ENCODE measurements at places on chromosomes 2 and 18. TPM values are rescaled to one million over a fixed set of nuclear protein-coding genes. Genes with fewer than 3 reads are reported as not detected.
A peak's percentile ranks its signal among the peaks of the same experiment; 100 is the strongest.

- DNase-seq, result no peak
- H3K4me1 ChIP-seq, result no peaks in the 10 kb centered on the region
- no peak overlapping the region for H3K27ac ChIP-seq
- no peak overlapping the region for H3K4me3 ChIP-seq
Observed at GRCh38 chr2:197256021-197256420, 54.6 kb downstream of the ANKRD44 start.

GRCh38 chr2:216713691-216714336, 18.5 kb upstream of the IGFBP5 start:
- H3K4me3 ChIP-seq, result no peak overlapping the region
- peak; percentile 62 for DNase-seq
- H3K27me3 ChIP-seq, result no peaks in the 10 kb centered on the region
- H3K4me1 ChIP-seq, result no peaks in the 10 kb centered on the region
- H3K36me3 ChIP-seq, result no peaks in the 10 kb centered on the region

- H3K36me3 ChIP-seq, result no peaks in the 10 kb centered on the region
- peaks cover 6% of the 10 kb centered on the region for H3K27me3 ChIP-seq
- H3K4me3 ChIP-seq, result peak overlapping the region; percentile 38
- peaks cover 8% of the 10 kb centered on the region for H3K4me1 ChIP-seq
- H3K27ac ChIP-seq, result peak overlapping the region; percentile 69
Observed at GRCh38 chr2:45010702-45011012, 1.4 kb upstream of the SIX2 start.

- H3K27me3 ChIP-seq, result no peaks in the 10 kb centered on the region
- no peak overlapping the region for H3K4me3 ChIP-seq
- DNase-seq, result no peak
- no peaks in the 10 kb centered on the region for H3K4me1 ChIP-seq
- H3K27ac ChIP-seq, result no peak overlapping the region
Observed at GRCh38 chr2:65845442-65846182, 413.2 kb upstream of the SPRED2 start.

GRCh38 chr2:168015274-168015953, 232.0 kb downstream of the STK39 start:
- H3K4me1 ChIP-seq, result no peaks in the 10 kb centered on the region
- no peaks in the 10 kb centered on the region for H3K27me3 ChIP-seq
- H3K36me3 ChIP-seq, result no peaks in the 10 kb centered on the region

- peaks cover 12% of the 10 kb centered on the region for H3K4me1 ChIP-seq
- H3K4me3 ChIP-seq, result no peak overlapping the region
- H3K27ac ChIP-seq, result no peak overlapping the region
- H3K27me3 ChIP-seq, result no peaks in the 10 kb centered on the region
- DNase-seq, result no peak
- H3K36me3 ChIP-seq, result no peaks in the 10 kb centered on the region
Observed at GRCh38 chr2:43214253-43214652, 12.2 kb downstream of the ZFP36L2 start.

DNA sequence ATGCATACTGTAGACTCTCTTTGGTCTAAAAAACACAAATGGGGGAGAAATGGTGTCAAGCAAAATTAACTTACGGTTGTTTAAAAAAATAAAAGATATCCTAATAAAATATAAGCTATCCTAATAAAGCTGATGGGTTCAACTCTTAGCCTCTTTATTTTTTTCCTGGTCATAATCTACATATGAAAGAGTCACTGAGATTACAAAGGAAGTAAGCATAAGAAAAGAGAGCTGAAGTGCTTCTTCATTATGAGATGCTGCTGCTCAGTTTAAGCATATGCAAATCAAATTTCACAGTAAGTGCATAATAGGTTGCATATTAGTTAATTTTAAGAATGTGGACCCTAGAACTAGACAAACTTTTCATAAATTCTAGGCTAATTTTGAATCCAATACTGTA, 59.9 kb upstream of the DNER start:
- H3K4me3 ChIP-seq, result no peak overlapping the region
- H3K36me3 ChIP-seq, result peaks cover 24% of the 10 kb centered on the region
- H3K27me3 ChIP-seq, result no peaks in the 10 kb centered on the region
- no peaks in the 10 kb centered on the region for H3K4me1 ChIP-seq
- DNase-seq, result no peak
- no peak overlapping the region for H3K27ac ChIP-seq

DNA sequence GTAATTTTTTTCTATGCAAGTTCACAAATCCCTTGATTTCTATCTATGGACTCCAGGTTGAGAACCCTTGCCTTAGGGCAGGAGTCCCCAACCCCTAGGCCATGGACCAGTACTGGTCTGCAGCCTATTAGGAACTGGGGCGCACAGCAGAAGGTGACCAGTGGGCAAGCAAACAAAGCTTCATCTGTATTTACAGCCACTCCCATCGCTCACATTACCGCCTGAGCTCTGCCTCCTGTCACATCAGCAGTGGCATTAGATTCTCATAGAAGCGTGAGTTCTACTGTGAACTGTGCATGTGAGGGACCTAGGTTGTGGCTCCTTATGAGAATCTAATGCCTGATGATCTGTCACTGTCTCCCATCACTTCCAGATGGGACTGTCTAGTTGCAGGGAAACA, 70.2 kb upstream of the SMAD2 start:
- H3K27ac ChIP-seq, result no peak overlapping the region
- DNase-seq, result no peak
- no peak overlapping the region for H3K4me3 ChIP-seq
- no peaks in the 10 kb centered on the region for H3K27me3 ChIP-seq

- no peaks in the 10 kb centered on the region for H3K27me3 ChIP-seq
- DNase-seq, result no peak
- no peaks in the 10 kb centered on the region for H3K4me1 ChIP-seq
Observed at GRCh38 chr2:6301426-6301825, 564.3 kb downstream of the CMPK2 start.

DNA sequence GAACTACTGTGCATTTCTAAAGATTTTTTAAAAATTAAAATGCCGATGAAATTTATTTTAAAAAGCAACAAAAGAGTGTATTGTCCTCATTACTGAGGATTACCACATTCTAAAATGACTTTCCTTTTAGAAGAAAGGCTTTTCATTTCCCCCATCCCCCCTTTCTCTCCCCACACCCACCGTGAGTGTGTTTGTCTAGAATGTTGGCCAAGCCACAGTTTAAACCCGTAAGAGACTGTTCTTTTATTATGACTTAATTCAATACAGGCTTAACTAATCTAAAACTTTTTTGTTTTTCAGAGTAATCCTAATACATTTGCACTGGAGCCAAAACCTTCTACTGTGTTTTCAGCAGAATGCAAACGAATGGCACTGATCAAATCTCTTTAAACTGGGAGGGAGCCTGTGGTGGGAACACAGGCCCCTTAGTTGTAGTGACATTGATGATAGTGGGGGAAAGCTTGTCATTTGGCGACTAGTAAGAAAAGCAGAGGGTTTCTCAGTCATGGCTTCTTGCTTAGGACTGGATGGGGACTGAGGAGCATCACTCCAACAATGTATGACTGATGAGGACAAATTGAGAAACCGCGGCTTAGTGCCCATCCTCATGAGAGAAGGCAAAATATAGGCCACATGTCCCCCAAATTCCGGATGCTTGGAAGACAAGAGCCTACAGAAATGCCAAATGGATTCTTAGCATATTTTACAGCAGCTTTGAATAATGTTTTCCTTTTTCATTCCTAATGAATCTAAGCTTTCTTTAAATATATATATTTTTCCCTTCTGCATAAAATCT, 154.0 kb upstream of the SMIM21 start:
- no peaks in the 10 kb centered on the region for H3K27me3 ChIP-seq
- no peak overlapping the region for H3K27ac ChIP-seq
- H3K4me3 ChIP-seq, result no peak overlapping the region
- no peaks in the 10 kb centered on the region for H3K4me1 ChIP-seq

- H3K36me3 ChIP-seq, result no peaks in the 10 kb centered on the region
- no peak for DNase-seq
- no peaks in the 10 kb centered on the region for H3K27me3 ChIP-seq
- no peak overlapping the region for H3K4me3 ChIP-seq
- no peaks in the 10 kb centered on the region for H3K4me1 ChIP-seq
- no peak overlapping the region for H3K27ac ChIP-seq
Observed at GRCh38 chr2:134395779-134396178, 141.9 kb downstream of the MGAT5 start.

- H3K4me1 ChIP-seq, result no peaks in the 10 kb centered on the region
- H3K27ac ChIP-seq, result no peak overlapping the region
- H3K27me3 ChIP-seq, result no peaks in the 10 kb centered on the region
- no peak overlapping the region for H3K4me3 ChIP-seq
- DNase-seq, result no peak
- no peaks in the 10 kb centered on the region for H3K36me3 ChIP-seq
Observed at GRCh38 chr2:42841344-42841743, 49.0 kb upstream of the HAAO start.

DNA sequence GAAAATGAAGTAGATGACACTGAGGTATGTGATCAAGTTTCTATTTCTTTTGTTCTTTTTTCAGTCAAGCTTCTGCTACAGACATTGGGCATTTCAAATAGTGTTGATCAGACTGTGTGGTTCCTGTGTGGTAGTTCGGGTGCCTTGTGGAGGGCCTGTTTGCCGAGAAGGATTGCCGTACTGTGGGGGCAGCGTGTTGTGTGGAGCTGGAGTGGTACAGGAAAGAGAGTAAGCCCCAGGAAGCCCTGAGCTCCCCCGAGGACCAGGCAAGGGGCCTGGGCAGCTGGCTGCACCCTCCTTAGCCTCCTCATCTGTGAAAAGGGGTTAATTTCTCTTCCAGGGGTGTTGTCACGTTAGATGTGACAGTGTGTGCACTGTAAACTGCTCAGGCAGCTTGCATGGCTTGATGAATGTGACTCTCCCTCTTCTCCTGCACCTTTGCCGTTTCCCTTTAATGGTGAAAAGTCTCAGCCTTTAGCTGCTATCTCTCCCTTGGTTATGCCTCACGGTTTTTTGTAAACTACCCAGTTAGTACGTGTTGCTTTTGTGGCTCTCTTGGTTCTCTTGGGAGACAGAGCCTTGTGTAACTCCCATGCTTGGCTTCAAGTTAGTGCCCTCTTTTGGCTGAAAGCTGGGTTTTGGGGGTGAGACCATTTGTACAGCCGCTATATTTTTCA, 19.5 kb downstream of the C2orf74 start:
- peaks cover 7% of the 10 kb centered on the region for H3K36me3 ChIP-seq
- H3K27me3 ChIP-seq, result no peaks in the 10 kb centered on the region
- H3K27ac ChIP-seq, result peak overlapping the region; percentile 64
- H3K4me1 ChIP-seq, result peaks cover 11% of the 10 kb centered on the region
- H3K4me3 ChIP-seq, result no peak overlapping the region
- DNase-seq, result no peak

- peak overlapping the region; percentile 100 for H3K27ac ChIP-seq
- peaks cover 5% of the 10 kb centered on the region for H3K4me1 ChIP-seq
- H3K4me3 ChIP-seq, result no peak overlapping the region
- H3K27me3 ChIP-seq, result no peaks in the 10 kb centered on the region
- H3K36me3 ChIP-seq, result no peaks in the 10 kb centered on the region
Observed at GRCh38 chr18:58884680-58885079, 20.0 kb downstream of the ZNF532 start.

DNA sequence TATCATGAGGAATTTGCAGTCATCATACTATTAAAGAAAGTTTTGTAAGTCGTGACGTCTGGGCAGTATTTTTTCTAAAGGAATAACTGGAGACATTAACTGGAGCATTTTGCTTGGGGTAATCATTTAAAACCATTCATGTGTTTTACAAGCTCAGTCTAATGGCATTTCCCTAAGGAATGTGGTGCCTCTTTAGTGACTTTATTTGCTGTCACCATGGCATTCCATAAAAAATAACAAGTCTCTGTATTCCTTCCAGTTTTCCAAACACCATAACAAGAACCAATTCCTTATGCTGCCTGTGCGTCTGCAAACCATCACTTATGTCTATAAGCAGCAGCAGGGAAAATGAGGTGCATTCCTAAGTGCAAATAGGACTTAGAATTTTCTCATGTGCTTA, 82.8 kb downstream of the EPB41L3 start:
- H3K4me1 ChIP-seq, result no peaks in the 10 kb centered on the region
- no peak for DNase-seq
- H3K4me3 ChIP-seq, result no peak overlapping the region
- H3K27me3 ChIP-seq, result no peaks in the 10 kb centered on the region

DNA sequence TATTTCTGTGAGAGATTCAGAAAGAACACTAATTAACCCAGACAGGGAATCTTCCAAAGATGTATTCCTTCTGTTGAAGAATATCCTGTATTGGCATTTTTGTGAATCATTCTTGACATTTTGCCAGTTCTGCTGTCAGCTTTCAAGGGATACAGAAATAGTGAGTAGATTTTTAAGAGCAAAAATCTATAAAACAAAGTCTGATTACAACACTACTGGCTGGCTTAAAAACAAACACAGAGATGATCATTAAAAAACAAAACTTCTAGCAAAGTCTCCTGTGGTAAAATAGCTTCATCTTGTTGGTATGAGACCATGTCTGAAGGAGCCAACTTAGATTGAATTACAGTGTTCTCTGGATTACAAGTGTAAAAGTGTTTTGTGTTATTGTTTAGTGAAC, 866.3 kb upstream of the KLHL29 start:
- H3K4me1 ChIP-seq, result no peaks in the 10 kb centered on the region
- no peaks in the 10 kb centered on the region for H3K36me3 ChIP-seq
- no peak overlapping the region for H3K4me3 ChIP-seq
- H3K27me3 ChIP-seq, result no peaks in the 10 kb centered on the region

- no peaks in the 10 kb centered on the region for H3K27me3 ChIP-seq
- no peaks in the 10 kb centered on the region for H3K4me1 ChIP-seq
- no peak overlapping the region for H3K4me3 ChIP-seq
- H3K36me3 ChIP-seq, result no peaks in the 10 kb centered on the region
- H3K27ac ChIP-seq, result no peak overlapping the region
Observed at GRCh38 chr2:196336715-196337114, 165.3 kb upstream of the STK17B start.

GRCh38 chr2:140442319-140442718, 1662.1 kb upstream of the NXPH2 start:
- no peak overlapping the region for H3K4me3 ChIP-seq
- H3K27ac ChIP-seq, result no peak overlapping the region
- DNase-seq, result no peak
- H3K4me1 ChIP-seq, result no peaks in the 10 kb centered on the region
- H3K36me3 ChIP-seq, result no peaks in the 10 kb centered on the region
- no peaks in the 10 kb centered on the region for H3K27me3 ChIP-seq

DNA sequence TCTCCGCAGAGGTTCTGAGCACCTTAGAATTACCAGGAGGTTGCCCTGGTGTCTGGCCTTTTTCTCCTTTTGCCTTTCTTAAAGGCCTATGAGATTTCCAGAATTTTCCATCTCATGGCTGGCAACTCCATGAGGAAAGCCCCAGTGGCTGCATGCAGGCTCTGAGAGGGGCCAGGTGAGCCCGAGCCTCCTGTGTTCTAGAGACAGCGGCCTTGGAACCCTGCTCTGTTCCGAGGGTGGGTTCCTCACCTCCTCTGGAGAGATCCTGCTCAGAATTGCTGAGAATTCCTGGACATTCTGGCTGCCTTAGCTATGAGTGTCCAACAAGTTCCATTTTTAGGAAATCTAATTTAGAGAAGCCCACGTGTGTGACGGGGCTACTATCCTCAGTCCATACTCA, 35.7 kb upstream of the HPCAL1 start:
- no peaks in the 10 kb centered on the region for H3K4me1 ChIP-seq
- no peaks in the 10 kb centered on the region for H3K27me3 ChIP-seq
- H3K36me3 ChIP-seq, result no peaks in the 10 kb centered on the region
- H3K27ac ChIP-seq, result no peak overlapping the region
- no peak overlapping the region for H3K4me3 ChIP-seq

Gene TDRD15
- total RNA-seq, result 1.9 TPM

Gene RFTN2
- 2.3 TPM for total RNA-seq

Gene PDE11A
- total RNA-seq, result 14.9 TPM

Gene GNLY
- total RNA-seq, result 0.68 TPM

Gene WDR35
- total RNA-seq, result 10.1 TPM

Gene CPO
- total RNA-seq, result not detected

Gene SP140
- total RNA-seq, result 0.51 TPM

Gene HES6
- 17.7 TPM for total RNA-seq

Data from prostate gland (tissue), 2 donors.